ACHN (cell line): ENCODE measurements at places on chromosomes 4 and X.
A peak's percentile ranks its signal among the peaks of the same experiment; 100 is the strongest.

DNA sequence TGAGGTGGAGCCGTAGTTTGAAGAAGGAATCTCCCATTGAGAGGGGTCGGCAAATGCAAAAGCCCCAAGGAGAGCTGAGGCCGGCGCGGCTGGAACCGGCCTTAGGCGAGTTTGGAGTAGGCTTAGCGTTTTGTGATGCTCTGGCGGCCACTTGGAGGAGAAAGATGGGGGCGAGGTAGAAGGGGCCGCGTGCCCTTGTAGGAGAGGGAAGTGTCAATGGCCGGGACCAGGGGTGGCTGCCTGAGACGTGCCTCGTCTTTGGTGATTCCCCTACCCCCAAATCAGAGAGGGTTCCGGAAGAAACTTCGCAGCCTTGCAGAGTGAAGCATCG lies 11.7 kb downstream of the MSX1 start:
- no peak for DNase-seq

DNA sequence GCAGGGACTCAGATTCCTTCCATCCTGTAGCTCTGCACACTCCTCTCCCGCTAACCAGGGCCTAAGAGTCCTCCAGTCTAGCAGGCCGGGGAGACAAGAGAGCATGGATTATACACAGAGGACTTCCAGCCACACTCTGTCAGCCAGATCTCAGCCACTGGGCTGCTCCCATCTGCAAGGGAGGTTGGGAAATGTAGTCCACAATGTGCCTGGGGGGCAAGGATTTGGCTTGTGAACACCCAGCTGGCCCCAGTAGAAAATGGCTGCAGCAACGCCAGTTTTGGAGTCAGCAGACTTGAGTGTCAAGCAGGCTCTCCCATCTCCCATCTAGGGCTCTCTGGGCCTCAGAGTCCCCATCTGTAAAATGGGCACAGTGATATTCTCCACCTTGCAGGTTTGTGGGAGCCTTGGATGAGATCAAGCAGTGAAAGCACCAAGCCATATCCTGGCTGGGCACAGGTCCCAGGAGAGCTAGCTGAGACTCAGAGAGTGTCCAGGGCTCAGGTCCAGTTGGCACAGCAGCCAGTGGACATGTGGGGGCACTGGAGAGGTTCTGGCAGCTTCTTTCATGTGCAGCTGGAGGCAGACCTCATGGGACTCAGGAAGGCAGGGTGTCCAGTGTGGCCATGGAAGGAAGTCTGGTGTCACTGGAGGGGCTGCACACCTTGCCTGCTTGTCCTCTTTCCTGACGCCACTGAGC lies 14.6 kb downstream of the PSAPL1 start:
- no peak for DNase-seq

DNA sequence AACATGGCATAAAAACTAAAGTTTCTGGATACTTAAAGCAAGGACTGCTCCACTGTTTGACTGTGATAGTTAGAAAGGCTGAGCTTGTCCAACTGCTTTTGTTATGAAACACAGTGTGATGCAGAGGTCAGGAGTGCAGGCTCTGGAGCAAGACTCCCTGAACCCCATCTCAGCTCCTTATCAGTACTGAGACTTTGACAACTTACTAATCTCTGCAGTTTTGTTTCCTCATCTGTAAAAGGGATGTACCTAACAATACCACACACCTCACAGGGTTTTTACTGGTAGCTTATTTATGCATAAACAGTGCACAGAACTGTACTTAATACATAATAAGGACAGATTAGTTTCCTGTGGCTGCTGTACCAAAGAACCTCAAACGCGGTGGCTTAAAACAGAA lies 804.3 kb downstream of the FSTL5 start:
- no peak for DNase-seq

DNA sequence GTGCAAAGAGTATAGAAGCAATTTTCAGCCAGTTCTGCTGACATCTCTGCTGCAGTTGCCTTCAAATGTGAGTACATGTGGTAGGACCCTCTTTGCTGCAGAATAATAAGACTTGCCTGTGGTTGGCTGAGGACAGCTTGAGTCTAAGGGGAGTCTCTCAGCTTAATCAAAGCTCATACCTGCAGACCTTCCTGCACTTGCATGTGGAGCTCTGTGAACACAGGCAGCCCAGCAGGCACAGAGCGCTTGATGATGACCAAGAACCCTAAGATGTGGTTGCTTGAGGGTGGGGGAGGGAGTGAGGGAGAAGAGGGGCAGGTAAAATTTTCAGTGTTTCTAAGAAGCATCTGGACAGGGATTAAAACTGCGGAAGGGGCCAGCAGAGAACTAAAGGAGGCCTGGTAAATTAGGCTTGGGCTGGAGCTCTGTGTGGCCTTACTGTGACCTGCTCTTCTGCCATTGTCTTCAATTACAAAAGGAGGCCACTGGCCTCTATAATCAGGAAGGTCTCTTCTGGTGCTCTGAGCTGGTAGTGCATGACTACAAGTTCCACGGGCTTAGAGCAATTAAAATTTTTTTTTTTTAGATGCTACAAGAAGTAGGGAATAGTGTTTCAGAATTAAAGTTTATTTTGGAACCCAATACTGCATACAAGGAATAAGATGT lies 59.9 kb upstream of the CHRNA9 start:
- no peak for DNase-seq

DNA sequence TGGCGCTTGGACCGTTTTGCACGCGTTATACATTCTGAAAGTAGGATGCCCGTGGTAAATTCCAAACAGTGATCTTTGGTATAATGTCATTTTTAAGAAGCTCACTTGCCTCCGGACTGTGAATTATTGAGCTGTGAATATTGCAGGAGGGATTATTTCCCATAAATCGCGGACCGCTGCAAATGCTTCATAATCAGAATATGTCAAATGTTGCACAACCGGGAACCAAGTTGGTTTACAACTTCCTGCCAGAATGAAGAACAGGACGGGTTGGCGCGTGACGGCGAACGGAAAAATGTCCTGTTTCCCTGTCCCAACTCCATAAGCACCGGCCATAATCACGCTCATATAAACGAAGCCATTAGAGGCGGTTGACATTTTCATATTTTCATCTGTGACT lies 67.6 kb downstream of the SHOX start:
- no peak for DNase-seq

DNA sequence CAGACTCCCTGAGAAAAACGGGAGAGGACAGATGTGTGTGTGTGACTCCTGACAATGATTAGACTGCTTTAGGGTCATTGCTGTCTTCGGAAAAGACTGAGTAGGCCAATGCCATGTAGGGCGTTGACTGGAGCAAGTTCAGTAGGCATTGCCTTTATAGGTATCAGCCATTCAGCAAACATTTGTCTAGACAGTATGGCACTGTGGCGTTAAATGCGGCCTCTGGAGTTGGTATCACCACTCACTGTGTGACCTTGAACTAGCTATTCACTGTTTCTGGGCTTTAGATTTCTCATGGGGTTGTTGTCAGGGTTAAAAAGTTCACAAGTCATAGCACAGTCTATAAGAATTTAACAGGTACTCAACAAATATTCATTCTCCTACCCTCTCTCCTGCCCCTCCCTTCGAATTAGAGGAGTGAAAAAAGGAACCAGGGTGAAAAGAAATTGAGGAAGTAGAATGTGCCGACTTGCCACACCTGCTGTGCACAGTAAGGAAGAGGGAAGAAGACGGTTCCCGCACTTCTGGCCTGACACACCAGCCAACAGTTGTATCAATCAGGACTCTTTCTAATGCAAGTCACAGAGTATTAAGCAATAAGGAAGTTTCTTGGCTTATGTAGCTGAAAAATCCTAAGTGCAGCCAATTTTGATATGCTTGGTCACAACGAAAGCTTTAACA lies 83.2 kb upstream of the PLAC8 start:
- no peak for DNase-seq

DNA sequence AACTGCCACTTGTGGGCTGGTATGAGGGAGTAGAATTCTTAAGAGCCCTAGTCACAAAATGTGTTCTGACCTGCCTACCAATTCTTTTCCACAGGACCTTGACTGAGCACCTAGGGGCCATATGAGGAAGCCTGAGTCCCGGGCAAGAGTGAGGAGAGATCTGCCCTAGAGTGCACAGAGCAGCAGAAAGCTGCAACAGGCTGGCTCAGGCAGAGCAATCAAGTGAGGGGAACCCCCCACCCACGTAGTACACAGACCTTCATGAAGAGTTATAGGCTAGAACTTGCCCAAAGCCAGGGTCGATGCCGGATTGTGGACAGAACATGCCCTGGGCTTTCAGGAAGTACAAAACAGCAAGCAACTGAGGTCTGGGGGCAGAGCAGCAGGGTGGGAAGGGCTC lies 117.0 kb downstream of the SPOCK3 start:
- no peak for DNase-seq

DNA sequence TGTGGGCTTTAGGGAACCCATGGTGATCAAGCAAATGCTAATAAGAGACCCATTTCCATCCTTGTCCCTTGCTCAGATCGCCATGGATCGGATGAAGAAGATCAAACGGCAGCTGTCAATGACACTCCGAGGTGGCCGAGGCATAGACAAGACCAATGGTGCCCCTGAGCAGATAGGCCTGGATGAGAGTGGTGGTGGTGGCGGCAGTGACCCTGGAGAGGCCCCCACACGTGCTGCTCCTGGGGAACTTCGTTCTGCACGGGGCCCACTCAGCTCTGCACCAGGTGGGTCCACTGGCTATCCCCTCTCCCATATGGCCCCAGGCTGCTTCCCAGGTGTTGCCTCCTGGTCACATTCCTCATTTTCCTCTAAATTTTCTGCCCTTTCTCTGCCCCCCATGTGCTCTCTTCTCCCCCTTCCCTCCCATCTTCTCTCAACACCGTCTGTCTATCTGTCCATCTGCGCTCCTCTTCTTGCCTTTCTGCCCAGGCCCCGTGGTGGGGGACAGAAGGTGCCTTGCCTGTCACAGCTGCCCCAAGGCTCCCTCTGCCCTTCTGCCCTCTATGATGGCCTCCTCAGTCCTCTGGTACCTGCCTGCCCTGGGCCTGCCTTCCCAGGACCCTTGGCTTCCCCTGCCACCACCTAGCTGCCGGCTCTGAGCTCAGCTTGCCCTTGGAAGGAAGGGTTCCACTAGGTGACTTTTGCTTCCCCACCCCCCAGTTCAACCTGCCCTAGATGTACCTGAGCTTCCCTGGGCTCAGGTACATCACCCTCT lies 5.2 kb downstream of the CDK16 start:
- no peak for DNase-seq

- peak; percentile 34 for DNase-seq
Measured at GRCh38 chr4:128322986-128323385, 35.4 kb upstream of the PGRMC2 start.
